ENCODE measurements at places on chromosomes 5 and 9. TPM values are rescaled to one million over a fixed set of nuclear protein-coding genes. Genes with fewer than 3 reads are reported as not detected.

Gene F12
- 14.4 TPM for total RNA-seq

Gene NMUR2
- not detected for total RNA-seq

Gene LIX1
- total RNA-seq, result not detected

Gene IL7R
- total RNA-seq, result 1.4 TPM

Gene TAF11L5
- not detected for total RNA-seq

Gene SELENOP
- 6.7 TPM for total RNA-seq

Data from airway epithelial cell (primary cell).